Fibroblast of skin of back (primary cell): ENCODE measurements at places on chromosomes 4 and X.
A peak's percentile ranks its signal among the peaks of the same experiment; 100 is the strongest.

GRCh38 chr4:120862432-120862831, 60.1 kb downstream of the PRDM5 start:
- DNase-seq, result no peak

DNA sequence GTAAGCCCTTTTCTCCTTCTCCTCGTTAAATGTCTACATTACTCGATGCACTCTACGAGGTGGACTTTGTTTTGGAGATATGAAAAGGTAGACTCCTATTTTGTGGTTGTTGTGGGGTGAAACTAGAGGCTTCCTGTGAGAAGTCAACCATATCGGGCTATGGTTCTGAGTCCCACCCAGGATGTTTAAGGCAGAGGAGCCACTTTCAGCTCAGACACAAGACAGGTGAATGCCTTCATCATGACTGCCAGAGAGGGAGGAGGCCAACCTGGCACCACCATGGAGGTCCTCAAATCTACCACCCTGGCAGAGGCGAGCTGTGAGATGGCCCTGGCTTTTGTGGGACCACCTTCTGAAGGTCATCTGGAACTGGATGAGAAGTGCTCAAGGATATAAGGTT, 154.4 kb upstream of the KLF3 start:
- no peak for DNase-seq

GRCh38 chr4:179467878-179468277, 2025.6 kb upstream of the AGA start:
- DNase-seq, result no peak

- no peak for DNase-seq
These were observed 81.7 kb upstream of the CHRDL1 start for GRCh38 chrX:110877326-110877725.

GRCh38 chrX:78388663-78389062, 61.3 kb upstream of the CYSLTR1 start:
- DNase-seq, result no peak

DNA sequence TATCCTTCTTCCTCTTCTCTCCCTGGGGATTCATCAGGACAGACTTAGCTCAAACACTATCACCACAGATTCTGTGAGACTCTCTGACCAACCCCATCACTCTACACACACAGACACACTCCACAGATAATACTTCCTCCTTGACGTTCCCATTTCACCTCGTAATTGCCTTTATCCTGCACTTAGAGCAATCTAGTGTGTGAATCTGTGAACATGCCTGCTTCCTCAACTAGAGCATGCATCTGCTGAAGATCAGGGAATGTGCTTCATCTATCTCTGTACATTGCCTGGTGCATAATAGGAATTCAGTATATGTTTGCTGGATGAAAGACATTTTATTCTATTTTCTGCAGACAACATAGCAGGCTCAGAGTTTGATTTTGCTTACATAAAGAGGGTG, 25.1 kb upstream of the HS6ST2 start:
- DNase-seq, result no peak

- DNase-seq, result no peak
These were observed 775.9 kb downstream of the CENPC start for GRCh38 chr4:66769441-66769840.

DNA sequence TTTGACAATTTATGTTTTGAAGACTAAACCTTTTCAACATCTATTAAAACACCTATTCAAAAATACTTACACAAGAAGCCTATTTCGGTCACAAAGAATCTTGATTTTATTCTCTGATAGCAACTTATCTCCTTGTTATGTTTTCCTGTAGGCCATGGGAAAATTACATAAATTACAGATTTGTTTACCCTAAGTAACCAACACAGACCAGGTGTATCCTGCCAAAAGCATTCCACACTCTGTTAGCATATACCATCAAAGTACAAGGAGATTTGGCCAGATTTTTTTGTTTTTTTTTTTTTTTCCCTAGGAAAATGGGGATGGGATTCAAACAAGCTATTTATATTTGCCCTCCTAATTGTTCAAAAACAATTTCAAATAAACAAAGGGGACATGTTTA, 497.9 kb upstream of the MAGEB18 start:
- DNase-seq, result no peak

- DNase-seq, result no peak
These were observed 5.5 kb upstream of the S100P start for GRCh38 chr4:6687947-6688878.

DNA sequence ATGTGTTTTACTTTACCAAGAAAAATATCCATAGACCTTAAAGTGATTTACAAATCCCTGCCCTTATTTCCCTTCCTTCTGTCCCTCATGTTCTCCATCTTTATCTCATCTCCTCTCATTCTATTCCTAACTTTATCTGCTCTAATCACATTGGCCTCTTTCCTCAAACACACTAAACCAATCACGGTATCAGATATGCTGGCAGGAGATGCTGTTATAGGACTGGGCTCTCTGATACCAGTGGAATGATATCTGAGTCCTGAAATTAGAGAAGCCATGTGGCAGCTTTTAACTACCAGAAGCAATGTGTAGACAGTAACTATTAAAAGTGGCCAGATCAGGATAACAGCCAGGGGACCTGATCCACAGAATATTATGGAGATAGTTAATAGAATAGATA, 49.9 kb upstream of the GIMD1 start:
- DNase-seq, result no peak

- DNase-seq, result no peak
These were observed 104.9 kb downstream of the ALPK1 start for GRCh38 chr4:112402098-112402497.

DNA sequence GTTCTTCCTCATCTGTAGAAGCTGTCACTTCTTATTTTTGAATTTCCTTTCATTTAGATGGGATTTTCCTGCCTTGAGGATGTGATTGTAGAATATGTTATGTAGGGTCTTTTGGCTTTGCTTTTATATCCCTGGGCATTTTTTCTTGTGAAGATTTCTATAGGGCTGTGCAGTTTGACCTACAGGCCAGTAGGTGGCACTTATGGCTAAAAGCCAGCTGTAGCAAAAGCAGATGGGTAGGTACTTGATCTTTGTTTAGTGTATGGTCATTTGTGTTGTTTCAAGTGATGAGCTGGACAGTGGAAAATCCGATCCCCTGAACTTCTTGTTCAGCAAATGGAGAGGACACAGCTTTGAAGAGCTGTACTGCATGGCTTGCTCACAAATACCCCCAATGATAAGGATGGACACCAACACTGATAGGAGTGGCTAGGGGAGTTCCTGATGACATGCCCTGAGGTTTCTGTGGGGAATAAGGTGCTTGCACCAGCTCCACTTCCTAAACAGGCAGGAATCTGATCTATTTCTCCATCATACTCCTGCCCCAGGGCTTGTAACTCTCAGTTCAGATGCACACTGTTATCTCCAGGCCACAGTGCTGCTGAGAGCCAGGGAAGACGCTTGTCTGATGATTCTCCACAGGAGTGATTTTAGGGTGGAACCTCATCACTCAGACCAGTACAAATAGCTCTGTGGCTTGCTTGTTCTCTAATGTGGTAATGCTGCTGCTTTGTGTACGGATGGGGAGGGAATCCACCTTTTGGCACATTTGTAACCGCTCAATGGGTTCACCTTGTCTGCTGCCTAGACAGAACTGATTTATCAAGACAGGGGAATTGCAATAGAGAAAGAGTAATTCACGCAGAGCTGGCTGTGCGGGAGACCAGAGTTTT, 417.1 kb upstream of the MAGEB16 start:
- peak; percentile 17 for DNase-seq

- DNase-seq, result no peak
These were observed 248.0 kb downstream of the INPP4B start for GRCh38 chr4:142598132-142598531.

- DNase-seq, result no peak
These were observed 5.4 kb upstream of the PIM2 start for GRCh38 chrX:48924270-48924669.
